ENCODE measurements at places on chromosomes 4 and X.

DNA sequence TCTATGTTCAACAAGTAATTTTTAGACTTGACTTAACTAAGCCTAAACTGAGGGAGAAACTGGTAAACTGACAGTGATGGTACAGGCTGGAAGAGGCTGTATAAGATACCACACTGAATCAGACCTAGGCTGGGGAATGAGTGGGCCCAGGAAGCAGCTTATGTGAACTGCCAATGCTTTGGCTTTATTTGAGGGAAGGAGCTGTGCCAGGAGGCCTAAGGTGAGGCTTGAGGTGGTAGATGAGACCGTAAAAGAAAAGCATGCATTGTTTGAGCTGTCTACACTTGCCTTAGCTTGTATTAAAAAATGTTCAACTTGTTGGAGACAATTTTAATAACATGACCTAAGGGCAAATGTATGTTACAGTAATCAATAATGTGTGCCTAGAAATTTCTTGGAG lies 96.2 kb downstream of the RS1 start:
- H3K27ac ChIP-seq, result no peak overlapping the region
- H3K36me3 ChIP-seq, result no peaks in the 10 kb centered on the region
- DNase-seq, result no peak
- no peaks in the 10 kb centered on the region for H3K27me3 ChIP-seq
- H3K4me1 ChIP-seq, result no peaks in the 10 kb centered on the region
- no peak overlapping the region for H3K4me3 ChIP-seq

- H3K4me1 ChIP-seq, result peaks cover 4% of the 10 kb centered on the region
- H3K36me3 ChIP-seq, result no peaks in the 10 kb centered on the region
- H3K27me3 ChIP-seq, result no peaks in the 10 kb centered on the region
- no peak overlapping the region for H3K27ac ChIP-seq
Observed at GRCh38 chr4:150139297-150139865, 61.1 kb downstream of the DCLK2 start.

DNA sequence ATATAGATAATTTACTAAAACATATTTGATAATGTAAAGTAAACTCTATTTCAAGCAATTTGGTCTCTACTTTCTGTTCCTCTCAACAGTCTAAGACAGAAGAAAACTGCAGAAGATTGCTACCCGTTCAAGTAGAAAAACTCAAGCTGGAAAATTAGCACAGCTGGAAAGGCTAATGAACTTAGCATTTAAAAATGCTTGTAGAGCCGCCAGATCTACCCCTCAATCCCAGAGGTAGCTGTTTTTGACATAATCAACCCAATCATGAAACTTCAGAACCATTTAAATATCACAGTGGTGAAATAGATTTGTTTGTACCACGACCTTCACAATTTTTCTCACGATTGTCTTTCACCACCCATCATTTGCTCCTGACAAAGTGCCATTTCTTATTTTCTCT lies 479.5 kb downstream of the SPRY1 start:
- no peak for DNase-seq
- H3K27me3 ChIP-seq, result no peaks in the 10 kb centered on the region
- no peaks in the 10 kb centered on the region for H3K36me3 ChIP-seq
- no peak overlapping the region for H3K4me3 ChIP-seq
- H3K4me1 ChIP-seq, result peaks cover 2% of the 10 kb centered on the region
- no peak overlapping the region for H3K27ac ChIP-seq

DNA sequence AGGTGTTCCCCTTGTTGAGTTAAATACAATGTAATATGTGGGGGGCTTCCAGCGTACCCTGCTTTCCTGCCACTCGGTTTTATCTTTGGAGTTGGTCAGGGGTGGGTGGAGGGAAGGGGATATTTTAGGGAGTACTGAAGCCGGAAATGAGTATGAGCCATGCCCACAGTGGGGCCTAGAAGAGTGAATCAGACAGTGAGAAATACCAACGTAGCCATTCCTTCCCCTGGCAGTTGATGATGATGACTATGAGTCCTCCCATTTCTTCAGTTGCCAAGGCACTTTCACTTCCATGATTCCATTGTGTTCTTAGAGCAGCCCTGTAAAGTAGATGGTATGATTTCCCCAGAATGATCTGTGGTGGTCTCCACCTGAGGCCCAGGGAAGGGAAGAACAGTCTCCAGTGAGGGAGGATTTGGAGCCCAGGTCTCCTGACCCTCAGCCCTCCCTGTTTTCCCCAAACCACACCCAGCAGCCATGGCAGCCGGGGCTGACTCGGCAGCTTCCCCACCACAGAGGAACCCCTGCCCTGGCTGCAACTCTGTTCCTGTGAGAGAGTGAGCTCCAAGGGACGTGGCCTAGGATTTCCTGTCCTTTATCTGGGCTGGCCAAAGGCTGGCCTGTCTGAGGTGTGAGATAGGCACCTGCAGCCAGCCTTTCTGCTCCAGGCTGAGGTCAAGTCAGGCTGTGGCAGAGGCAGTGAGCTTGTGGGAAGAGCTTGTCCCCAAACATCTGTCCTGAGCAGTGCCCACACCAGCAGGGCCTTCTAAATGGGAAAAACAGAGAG lies 52.7 kb downstream of the STARD8 start:
- H3K4me1 ChIP-seq, result no peaks in the 10 kb centered on the region
- no peak for DNase-seq
- H3K36me3 ChIP-seq, result no peaks in the 10 kb centered on the region

DNA sequence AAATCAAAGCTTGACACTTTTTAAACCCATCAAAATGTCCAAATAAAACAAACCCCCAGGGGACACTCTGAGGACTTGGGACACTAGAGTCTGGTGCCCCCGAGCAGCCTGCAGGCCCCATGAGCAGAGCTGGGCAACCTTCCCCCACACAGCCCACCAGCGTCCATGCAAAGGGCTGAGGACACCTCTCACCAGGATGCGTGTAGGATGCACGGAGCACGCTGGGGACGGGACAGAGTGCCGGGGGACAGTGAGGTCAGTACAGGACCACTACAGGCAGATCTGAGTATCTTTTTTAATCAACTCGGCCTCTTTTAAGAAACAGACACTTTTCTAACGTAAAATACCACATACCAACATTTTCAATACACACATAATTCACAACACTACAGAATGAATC lies 6.9 kb downstream of the GAK start:
- H3K4me1 ChIP-seq, result peaks cover 47% of the 10 kb centered on the region
- H3K27me3 ChIP-seq, result no peaks in the 10 kb centered on the region
- H3K36me3 ChIP-seq, result no peaks in the 10 kb centered on the region
- DNase-seq, result no peak
- H3K4me3 ChIP-seq, result no peak overlapping the region

DNA sequence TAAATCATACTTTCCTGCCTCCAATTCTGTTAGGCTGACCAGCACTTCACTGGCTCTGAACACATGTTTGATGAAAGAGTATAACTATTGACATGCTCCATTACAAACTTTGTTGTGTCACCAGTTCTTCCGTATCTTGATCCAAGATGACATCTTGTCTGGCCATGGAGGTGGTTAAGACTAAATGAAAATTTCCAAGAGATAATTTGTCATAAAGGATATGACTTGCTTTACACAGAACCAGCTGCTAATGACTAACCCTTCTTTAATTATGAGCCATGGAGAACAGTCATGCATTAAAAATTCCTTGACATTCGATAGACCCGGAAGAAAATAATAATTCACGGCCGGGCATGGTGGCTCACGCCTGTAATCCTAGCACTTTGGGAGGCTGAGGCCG lies 17.7 kb upstream of the N4BP2 start:
- no peaks in the 10 kb centered on the region for H3K4me1 ChIP-seq
- DNase-seq, result no peak
- H3K27me3 ChIP-seq, result no peaks in the 10 kb centered on the region
- H3K36me3 ChIP-seq, result no peaks in the 10 kb centered on the region
- no peak overlapping the region for H3K4me3 ChIP-seq
- no peak overlapping the region for H3K27ac ChIP-seq

DNA sequence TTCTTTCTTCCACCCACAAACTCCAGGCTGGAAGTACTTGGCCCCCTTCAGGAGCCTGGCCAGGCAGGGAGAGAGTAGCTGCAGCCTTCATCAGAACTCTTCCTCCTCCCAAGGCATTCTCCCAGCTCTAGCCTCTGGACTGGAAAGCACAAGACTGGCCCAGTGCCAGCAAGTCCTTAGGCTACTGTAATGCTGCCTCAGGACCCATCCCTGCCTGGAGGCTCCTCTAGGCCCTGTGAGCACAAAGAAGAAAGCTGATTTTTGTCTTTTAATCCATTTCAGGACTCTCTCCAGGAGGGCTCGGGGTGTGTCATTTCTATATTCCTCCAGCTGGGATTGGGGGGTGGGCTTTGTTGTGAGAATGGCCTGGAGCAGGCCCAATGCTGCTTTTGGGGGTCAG lies 10.8 kb downstream of the AWAT2 start:
- no peaks in the 10 kb centered on the region for H3K4me1 ChIP-seq
- no peak overlapping the region for H3K27ac ChIP-seq
- H3K4me3 ChIP-seq, result no peak overlapping the region
- no peaks in the 10 kb centered on the region for H3K27me3 ChIP-seq

DNA sequence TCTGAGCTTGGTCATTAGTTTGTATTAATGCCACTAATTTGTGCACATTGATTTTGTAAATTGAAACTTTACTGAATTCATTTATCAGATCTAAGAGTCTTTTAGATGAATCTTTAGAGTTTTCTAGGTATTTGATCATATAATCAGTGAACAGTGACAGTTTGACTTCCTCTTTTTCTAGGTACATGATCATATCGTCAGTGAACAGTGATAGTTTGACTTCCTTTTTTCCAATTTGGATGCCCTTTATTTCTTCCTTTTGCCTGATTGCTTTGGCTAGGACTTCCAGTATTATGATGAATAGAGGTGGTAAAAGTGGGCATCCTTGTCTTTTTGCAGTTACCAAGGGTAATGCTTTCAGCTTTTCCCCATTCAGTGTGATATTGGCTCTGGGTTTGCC lies 421.4 kb upstream of the CPXCR1 start:
- no peak overlapping the region for H3K4me3 ChIP-seq
- DNase-seq, result no peak
- no peak overlapping the region for H3K27ac ChIP-seq
- no peaks in the 10 kb centered on the region for H3K36me3 ChIP-seq

DNA sequence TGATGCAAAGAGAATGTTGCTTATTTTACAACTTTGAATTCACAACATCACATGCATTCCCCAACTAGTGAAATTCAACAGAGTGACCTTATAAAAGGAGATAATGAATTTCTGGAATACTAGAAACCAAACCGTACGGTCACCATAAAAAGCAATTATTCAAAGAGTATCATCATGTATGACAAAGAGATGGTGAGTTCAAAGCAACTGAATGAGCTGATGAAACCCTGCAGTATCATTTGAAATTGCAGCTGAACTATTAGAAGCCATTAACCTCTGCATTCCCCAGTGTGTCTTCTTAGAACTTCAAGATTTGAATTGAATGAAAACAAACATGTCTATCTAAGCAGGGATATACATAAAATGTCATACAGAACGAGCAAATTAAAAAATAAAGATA lies 172.4 kb downstream of the SLITRK2 start:
- no peaks in the 10 kb centered on the region for H3K4me1 ChIP-seq
- no peak for DNase-seq
- no peak overlapping the region for H3K4me3 ChIP-seq
- no peaks in the 10 kb centered on the region for H3K36me3 ChIP-seq
- no peaks in the 10 kb centered on the region for H3K27me3 ChIP-seq
- no peak overlapping the region for H3K27ac ChIP-seq

DNA sequence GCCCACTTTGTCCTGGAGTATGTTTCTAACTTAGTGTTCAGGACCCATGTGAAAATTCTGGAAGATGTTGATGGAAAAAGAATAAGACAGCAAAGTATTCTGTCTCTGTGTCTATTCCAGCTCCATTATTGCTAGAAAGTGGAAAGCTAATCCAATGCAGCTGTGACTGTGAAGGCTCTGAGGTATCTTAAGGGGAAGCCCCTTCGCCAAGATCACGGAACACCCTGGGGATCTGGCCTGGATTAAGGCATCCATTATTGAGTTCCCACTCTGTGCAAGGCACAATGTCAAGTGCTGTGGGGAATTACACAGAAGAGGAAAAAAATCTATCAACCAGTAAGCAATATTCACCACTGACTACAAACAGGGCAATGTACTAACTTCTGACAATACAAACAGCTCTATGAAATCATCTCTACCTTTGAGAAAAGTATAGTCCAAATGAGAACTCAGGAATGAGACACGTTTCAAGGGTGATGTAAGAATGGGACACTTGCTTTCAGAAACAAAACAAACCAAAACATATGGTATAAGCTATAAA lies 222.1 kb downstream of the LDB2 start:
- H3K4me1 ChIP-seq, result peaks cover 7% of the 10 kb centered on the region
- no peak for DNase-seq
- H3K36me3 ChIP-seq, result no peaks in the 10 kb centered on the region
- no peak overlapping the region for H3K27ac ChIP-seq
- H3K27me3 ChIP-seq, result no peaks in the 10 kb centered on the region

DNA sequence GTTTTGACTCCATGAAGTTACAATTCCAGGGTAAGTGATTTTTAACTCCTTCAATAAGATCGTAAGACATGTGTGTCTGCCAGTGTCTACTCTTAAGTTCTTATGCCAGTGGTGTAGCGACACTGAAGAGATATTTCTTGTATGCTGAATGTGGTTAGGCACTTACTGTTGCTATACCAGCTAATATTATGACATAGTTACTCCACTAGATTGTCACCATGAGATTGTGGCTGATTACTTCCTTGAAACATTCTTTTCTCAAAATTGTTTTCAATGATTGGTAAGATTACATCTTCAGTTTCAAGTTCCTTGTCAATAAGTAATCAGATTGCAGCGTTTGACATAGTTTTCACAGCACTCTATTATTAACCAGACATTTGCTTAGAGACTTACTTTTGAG lies 60.6 kb upstream of the PAGE5 start:
- H3K4me1 ChIP-seq, result peaks cover 9% of the 10 kb centered on the region
- H3K27ac ChIP-seq, result no peak overlapping the region
- no peak overlapping the region for H3K4me3 ChIP-seq

- H3K36me3 ChIP-seq, result no peaks in the 10 kb centered on the region
- H3K4me1 ChIP-seq, result peaks cover 17% of the 10 kb centered on the region
- H3K27me3 ChIP-seq, result no peaks in the 10 kb centered on the region
- DNase-seq, result no peak
Observed at GRCh38 chrX:71100581-71101505, 5.2 kb downstream of the FOXO4 start.

- H3K4me1 ChIP-seq, result no peaks in the 10 kb centered on the region
- no peak overlapping the region for H3K27ac ChIP-seq
- DNase-seq, result no peak
- H3K4me3 ChIP-seq, result no peak overlapping the region
- no peaks in the 10 kb centered on the region for H3K36me3 ChIP-seq
Observed at GRCh38 chr4:111934314-111934713, 210.9 kb upstream of the FAM241A start.

GRCh38 chr4:35151816-35152572 lies 1092.3 kb downstream of the ARAP2 start:
- no peaks in the 10 kb centered on the region for H3K36me3 ChIP-seq
- no peak for DNase-seq
- H3K4me3 ChIP-seq, result no peak overlapping the region
- no peaks in the 10 kb centered on the region for H3K27me3 ChIP-seq

GRCh38 chr4:118964891-118965411 lies 76.3 kb downstream of the SYNPO2 start:
- H3K4me3 ChIP-seq, result no peak overlapping the region
- no peak overlapping the region for H3K27ac ChIP-seq
- H3K4me1 ChIP-seq, result peaks cover 23% of the 10 kb centered on the region
- no peak for DNase-seq
